Non-pigmented ciliary epithelial cell (primary cell): ENCODE measurements at places on chromosomes 4 and X.

- DNase-seq, result no peak
Measured at GRCh38 chrX:22690116-22690515, 309.6 kb upstream of the DDX53 start.

GRCh38 chr4:57303012-57303751 lies 193.0 kb upstream of the IGFBP7 start:
- no peak for DNase-seq

GRCh38 chrX:125382148-125382628 lies 62.5 kb downstream of the TEX13C start:
- DNase-seq, result no peak

DNA sequence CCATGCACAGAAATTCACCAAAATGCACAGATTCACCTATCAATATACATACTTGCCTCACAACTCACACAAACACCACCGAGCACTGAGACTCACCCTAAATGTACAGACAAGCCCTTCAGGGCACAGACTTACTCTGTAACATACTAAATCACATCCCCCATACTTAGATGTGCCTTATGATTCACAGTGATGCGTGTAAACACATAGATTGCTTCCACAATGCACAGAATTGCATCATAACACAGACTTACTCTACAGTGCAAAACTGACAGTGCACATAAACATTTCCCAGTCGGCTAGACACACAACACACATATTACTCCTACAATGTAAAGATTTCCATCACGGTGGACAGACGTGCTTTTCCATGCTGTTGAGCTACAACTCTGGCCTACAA lies 6.2 kb downstream of the LINC00632 start:
- DNase-seq, result no peak

GRCh38 chr4:40837094-40837870 lies 87.5 kb downstream of the NSUN7 start:
- no peak for DNase-seq

GRCh38 chrX:112851806-112852205 lies 11.2 kb upstream of the AMOT start:
- DNase-seq, result no peak
